HFF-Myc (cell line): ENCODE measurements at places on chromosomes 2 and 18.

DNA sequence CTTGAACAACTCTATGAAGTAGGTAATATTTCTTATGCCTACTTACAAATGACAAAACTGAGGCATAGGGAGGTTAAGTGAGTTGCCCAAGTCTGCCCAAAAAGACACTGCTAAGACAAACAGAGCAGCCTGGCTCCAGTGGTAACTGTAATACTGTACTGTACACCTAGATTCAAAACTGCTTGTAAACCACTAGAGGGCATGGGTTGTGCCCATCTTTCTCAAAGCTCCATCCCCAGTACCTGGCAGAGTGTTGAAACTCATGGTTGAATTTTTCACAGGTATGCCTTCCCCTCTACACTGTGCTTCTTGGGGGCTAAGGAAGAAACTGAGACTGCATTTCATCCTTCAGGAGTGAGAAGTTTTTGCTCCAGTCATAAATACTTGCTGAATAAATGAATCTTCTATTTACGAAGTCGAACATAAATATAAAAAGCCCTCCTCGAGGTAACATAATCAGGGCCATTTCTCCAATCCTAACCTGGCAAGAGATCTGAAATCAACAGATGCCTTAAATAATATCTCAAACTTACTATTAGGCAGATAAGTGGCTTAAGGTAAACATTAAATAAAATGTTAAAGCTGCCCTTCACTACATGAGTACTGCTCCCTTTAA lies 2.0 kb downstream of the PPP4R1 start:
- DNase-seq, result no peak

DNA sequence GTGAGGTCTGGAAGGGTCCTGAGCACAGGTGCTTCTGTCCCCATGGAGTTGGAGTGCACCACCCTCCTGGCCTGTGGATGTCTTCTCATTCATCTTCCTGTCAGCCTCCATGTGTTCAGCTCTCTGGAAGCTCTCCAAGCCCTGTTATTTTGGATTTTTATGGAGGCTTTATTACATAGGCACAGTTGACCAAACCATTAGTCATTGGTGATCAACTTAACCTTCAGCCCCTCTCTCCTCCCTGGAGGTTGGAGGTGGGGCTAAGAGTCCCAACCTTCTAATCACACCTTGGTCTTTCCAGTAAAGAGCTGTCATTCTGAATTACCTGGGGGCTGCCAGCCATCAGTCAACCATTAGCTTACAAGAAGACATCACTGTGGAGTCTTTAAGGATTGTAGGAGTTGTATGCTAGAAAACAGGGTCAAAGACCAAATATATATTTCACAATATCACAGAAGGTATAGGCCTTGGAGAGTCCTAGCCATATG lies 7.5 kb upstream of the MCFD2 start:
- DNase-seq, result no peak

- DNase-seq, result no peak
These were observed 60.1 kb downstream of the CDKL4 start for GRCh38 chr2:39183673-39184072.

DNA sequence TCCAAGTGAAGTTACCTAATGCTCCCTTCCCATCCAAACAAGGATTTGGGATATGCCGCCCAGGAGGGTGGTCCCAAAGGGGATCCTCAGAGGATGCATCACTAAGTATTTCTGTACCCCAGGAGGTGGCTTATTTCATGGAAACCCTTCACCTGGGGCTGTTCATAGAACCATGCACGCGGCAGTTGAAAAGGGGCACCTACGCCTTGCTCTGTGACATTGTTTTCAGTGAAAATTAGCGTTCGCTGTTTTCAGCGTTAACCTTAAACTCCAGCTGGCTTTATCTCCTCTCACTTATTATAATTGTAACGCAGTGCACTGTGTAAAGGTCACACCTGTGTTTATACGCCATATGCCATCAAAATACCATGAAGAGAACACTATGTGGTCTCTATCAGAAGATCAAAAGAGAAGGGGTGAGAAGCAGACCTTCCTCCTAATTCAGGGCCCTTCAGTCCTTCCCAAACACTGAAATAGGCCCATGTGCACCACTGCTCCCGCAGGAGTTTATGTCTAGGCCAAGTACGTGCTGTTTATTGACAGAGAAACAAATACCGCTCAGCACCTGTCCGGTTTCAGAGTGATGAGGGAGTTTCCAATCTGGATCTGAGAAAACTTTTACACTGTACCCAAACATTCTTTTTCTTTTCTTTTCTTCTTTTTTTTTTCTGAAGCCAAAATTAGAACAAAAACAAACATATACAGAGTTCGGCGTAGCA lies 162.1 kb downstream of the BCL2 start:
- DNase-seq, result no peak

DNA sequence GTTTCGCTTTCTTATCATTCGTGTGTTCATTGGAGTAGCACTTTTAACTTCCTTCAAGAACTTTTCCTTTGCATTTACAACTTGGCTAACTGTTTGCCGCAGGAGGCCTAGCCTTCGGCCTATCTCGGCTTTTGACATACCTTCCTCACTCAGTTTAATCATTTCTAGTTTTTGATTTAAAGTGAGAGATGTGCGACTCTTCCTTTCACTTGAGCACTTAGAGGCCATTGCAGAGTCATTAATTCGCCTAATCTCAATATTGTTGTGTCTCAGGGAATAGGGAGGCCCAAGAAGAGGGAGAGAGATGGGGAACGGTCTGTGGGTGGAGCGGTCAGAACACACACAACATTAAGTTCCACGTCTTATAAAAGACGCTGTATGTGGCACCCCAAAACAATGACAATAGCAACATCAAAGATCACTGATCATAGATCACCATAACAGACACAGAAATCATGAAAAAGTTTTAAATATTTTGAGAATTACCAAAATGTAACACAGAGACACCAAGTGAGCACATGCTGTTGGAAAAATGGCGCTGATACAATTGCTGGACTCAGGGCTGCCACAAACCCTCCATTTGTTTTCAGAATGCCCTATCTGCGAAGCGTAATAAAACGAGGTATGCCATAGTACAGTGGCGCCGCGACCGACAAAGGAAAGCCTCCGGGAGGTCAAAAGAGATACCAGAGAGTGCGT lies 553 bp downstream of the TIGD1 start:
- no peak for DNase-seq

DNA sequence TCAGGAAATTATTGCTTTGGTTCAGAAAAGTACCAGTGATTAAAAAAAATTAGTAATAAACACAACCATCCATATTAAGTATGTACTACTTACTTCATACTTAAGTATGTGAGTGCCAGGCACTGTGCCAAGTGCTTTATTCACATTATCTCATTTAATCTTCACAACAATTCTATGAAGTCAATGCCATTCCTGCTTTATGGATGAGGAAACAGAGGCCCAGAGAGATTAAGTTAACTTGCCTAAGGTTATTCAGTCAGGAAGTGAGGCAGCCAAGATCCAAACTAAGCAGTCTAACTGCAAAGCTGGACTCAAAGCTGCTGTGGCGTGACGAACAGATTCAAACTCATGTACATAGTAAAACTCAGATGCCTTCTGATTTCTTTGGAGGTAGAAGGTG lies 22.3 kb downstream of the DTNB start:
- no peak for DNase-seq
